ENCODE measurements at places on chromosomes 7 and 10. TPM values are rescaled to one million over a fixed set of nuclear protein-coding genes. Genes with fewer than 3 reads are reported as not detected.

The TMEM213 gene
- total RNA-seq = not detected

DNA sequence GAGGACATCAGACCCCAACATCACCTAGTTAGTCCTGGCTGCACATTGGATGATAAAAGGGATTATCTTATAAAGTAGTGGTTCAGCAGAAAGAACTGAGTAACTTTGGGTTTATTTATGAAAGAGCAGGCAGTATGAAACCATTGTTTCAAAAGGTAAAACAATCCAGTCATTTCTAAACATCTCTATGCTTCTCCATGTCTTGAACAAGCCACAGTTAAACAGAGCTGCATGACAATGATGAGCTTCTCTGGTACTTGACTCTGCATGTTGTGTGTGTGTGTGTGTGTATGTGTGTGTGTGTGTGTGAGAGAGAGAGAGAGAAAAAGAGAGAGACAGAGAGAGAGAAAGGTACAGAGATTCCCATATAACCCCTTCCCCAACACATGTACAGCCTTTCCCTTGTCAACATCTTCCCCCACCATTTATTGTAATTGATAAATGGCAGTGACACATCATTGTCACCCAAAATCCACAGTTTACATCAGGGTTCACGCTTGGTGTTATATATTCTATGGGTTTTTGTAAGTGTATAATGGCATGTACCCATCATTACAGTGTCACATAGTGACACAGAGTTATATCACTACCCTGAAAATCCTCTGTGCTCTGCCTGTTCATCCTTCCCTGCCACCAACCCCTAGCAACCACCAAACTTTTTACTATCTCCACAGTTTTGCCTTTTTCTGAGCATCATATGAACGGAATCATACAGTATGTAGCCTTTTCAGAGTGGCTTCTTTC, 32.8 kb upstream of the SLC18A3 start:
- DNase-seq = no peak

DNA sequence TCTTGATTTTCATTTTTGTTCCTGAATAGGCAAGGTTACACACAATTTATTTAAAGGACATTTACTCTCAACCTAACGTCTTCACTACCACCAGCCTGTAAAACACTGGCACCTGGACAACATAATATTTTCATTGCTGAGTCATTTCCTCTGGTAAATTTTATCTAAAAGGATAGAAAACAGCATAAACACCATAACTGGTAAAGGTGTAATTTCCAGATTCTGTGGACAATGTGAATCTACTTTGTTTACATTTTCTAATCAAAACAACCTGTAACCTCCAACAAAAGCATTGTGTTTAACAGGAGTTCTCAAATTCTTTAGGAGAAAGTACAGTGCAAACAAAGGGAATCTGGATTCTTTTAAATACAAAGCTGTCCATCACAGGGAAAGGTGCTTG, 472.0 kb upstream of the AKR1E2 start:
- DNase-seq = peak; percentile 86

DNA sequence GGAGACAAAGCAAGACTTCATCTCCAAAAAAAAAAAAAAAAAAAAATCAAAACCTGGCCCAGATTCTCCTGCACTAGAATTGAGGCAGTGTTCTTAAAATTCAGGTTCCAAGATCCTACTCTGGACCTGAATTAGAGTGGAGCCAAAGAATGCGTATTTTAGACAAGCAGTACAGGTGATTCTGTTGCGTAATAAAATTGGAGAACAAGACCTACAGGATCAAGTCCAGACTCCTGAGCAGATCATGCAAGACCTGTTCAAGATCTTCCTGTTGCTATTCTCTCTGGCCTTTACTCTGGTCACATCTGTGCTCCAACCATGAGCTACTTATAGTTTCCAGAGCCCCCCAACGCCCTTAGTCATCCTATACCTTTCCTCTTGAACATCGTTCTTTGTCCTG, 51.5 kb upstream of the RSBN1L start:
- no peak for DNase-seq

The CSTF2T gene
- 20.6 TPM for total RNA-seq

GRCh38 chr10:101956117-101956516, 99.9 kb downstream of the ARMH3 start:
- DNase-seq = no peak

- DNase-seq = no peak
Observed at GRCh38 chr7:70612811-70613210, 519.1 kb upstream of the GALNT17 start.

GRCh38 chr10:60870416-60870728, 73.6 kb downstream of the RHOBTB1 start:
- DNase-seq = no peak

The OGDHL gene
- 3.0 TPM for total RNA-seq

DNA sequence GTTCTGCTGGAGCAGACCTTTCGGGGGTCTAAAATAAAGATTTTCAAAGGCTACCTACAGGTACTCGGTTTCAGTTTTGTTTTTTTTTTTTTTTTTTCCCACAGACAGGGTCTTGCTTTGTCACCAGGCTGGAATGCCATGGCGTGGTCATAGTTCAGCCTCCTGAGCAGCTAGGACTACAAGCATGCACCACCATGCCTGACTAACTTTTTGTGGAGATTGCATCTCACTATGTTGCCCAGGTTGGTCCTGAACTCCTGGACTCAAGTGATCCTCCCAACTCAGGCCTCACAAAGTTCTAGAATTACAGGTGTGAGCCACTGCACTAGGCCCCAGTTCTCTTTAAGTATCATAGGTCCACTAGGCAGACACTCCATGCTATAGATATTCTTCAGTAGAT, 34.5 kb downstream of the BAMBI start:
- peak; percentile 44 for DNase-seq

The CALU gene
- total RNA-seq = 571 TPM

The SDK1 gene
- 0.27 TPM for total RNA-seq

DNA sequence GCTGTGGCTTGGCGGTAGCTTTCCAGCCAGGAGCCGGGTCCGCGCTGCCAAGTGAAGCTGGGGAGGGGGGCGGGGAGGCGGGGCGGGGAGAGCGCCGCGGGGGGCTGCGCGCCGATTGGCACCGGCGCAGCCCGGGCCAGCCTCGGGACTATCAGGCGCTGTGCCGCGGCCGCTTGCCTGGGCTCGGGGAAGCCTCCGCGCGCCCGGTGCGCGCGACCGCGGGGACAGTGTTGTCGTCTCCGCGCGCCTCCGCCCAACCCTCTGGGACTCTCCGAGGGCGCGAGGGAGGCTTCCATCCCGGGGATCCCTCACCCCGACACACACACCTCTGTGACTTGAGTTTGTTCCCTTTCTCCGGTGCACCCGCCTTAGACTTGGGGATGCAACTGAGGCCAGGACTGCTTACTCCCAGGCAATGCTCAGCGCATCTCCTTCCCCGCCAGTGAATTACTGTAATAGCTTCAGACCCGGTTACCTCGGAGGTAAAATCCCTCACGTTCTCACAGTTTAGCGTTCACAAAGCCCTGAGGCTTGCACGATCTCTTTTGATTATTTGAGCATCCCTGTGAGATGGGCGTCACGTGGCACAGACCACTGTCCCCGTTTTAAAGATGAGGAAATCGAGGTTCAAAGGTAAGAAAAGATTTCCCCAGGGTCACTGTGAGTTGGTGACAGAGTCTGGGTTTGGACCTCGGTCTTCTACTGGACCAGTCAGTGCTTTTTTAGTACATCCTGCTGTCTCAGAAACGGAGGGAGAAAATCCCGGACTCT, at the start of gene NKX1-2:
NKX1-2 (minus strand) TSS at position 24 of the 771 bp plus-strand sequence. CDS start 92 bp downstream, outside the sequence.
- peak; percentile 33 for DNase-seq

The C10orf105 gene
- total RNA-seq = not detected

- no peak for DNase-seq
Observed at GRCh38 chr10:114663626-114664025, 5.6 kb upstream of the ABLIM1 start.

DNA sequence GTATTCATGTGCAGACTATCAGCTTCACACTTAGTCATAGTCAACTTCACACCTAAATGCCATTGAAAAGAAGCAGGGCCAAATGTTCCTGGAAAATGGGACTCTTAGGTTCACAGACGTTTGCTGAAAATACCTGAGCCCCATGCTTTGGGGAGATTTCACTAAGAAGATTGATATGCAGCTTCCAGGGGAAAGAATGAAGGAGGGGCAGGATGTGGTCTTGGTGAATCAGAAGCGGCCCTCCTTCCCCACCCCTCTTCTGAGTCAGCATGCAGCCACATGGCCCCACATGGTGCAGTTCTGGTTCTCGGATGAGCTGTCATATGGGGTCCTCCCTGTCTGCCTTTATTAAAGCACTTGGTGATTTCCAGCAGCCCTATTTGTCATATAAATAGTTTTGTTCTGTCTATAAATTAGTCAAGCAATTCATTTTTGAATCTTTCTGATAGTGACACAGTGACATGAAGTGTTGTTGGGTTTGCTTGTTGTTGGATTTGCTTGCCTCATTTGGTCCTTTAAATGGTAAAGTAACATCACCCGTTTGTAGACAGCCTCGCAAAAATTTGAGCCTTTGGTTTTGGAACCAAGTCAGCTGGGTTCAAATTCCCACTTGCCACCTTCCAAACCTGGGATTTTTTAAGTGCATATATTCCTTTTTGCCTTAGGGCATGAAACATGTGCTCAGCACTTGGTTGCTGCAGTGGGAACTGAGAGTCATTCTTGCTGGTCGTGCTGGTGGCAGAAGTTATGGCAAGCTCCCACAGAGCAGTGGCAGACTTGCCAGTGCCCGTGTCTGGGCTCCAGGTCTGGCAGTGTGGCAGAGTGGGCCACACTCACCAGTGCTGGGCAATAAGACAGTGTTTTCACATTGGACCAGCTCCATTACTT, 68.1 kb upstream of the CDK6 start:
- DNase-seq = peak; percentile 99

Data from M059J (cell line).